ENCODE measurements at places on chromosomes 1 and 21.
A peak's percentile ranks its signal among the peaks of the same experiment; 100 is the strongest.

- DNase-seq, result no peak
Measured at GRCh38 chr1:118223426-118223825, 38.4 kb upstream of the SPAG17 start.

DNA sequence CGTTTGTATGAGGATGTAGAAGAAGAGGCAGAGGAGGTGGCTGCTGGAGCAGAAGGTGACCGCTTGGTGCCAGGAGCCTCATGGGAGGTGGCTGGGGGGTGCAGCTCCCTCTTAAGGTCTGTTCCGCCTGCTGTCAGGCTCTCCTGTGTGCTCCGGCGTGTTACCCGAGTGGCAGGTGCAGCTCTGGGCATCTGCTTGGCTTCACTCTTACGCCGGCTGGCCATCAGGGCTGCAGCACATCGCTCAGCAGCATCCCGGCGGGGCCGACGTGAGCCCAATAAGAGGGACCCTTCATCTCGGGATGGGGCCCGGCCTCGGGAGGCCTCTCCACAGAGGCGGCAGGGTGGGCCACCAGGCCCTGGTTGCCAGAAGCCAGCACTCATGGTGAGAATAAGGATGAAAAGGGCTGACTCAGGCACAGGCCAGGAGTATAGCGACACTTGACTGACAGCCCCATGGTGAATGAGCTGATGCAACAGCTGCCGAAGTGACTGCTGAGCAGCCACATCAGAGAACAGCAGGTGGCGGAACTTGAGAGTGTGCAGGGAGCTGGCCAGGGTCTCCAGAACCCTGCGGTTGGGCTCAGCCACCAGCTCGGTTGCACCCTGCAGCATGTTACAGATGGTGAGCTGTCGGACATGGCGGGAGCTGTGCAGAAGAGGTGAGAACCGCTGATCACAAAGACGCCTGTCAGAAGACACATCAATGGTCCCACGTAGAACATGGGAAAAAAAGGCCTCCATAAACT lies 17.5 kb downstream of the LRRC41 start:
- DNase-seq, result no peak

GRCh38 chr1:18107369-18108298 lies at the start of gene IGSF21:
Gene IGSF21 (plus strand): TSS chr1:18107798. CDS start chr1:18108129, 331 bp downstream.
- DNase-seq, result peak; percentile 43

GRCh38 chr1:187928696-187929095 lies 1099.9 kb downstream of the PLA2G4A start:
- no peak for DNase-seq

GRCh38 chr1:53137729-53138128 lies 4.7 kb downstream of the SLC1A7 start:
- no peak for DNase-seq

DNA sequence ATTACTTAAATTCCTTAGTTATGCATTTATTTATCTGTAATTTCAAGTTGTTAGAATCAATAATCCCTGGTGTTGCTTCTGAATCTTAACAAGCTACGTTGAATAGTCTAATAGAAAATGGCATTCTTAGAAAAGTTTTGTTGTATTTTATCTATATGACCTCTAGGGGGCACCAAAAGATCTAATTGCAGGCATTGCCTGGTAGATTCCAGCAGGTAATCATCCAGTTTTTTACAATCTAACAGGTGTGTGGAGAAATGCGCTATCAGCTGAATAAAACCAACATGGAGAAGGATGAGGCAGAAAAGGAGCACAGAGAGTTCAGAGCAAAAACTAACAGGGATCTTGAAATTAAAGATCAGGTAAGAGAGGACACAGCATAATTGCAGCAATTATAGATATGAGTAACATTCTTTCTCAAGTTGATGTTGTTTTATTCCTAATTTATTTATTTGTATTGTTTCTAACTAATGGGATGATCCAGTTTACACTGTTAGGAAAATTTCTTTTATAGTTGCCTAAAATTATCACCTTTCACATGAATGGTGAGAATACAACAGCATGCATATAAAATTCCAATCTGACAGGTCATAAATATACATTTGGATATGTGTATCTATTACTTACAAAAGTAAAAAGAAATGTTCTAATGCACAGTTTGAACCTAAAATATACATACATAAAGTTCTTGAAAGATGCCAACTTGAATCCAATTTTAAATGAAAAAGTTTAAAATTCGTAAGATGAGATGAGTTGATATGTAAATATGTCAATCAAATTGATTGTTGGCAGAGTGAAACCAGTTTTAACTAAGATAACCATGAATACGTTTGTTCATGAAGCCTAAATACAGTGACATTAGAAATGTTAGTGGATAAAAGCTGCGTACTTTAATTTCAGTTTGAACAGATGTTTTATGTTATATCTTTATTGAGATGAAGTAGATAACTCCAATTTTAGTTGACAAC lies 88.4 kb downstream of the SDCCAG8 start:
- peak; percentile 69 for DNase-seq
